MCF 10A (cell line): ENCODE measurements at places on chromosomes 4 and X. TPM values are rescaled to one million over a fixed set of nuclear protein-coding genes. Genes with fewer than 3 reads are reported as not detected.

DNA sequence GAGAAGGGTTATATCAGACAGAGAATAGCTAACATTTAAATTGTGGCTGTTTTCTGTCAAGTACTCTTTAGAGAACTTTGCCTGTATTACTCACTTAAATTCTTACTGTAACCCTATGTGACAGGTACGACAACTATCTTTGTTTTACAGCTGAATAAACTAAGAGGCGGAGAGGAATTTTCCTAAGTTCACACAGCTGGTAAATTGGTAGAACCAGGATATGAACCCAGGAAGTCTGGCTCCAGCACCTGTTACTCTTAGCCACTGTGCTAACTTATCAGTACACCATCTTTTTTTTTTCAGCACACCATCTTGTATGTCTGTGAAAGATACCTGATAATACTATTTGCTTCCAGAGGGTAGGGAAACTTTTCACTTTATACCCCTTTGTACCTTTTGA, 2.0 kb upstream of the SYP start:
- no peak for DNase-seq

GRCh38 chrX:44157858-44158257, 184.7 kb upstream of the NDP start:
- DNase-seq: no peak

GRCh38 chr4:3518941-3519340, 13.3 kb downstream of the LRPAP1 start:
- no peak for DNase-seq

- DNase-seq: no peak
Measured at GRCh38 chrX:39063702-39064101, 262.4 kb downstream of the MID1IP1 start.

GRCh38 chr4:152290366-152290921, 245.4 kb downstream of the FBXW7 start:
- DNase-seq: no peak

DNA sequence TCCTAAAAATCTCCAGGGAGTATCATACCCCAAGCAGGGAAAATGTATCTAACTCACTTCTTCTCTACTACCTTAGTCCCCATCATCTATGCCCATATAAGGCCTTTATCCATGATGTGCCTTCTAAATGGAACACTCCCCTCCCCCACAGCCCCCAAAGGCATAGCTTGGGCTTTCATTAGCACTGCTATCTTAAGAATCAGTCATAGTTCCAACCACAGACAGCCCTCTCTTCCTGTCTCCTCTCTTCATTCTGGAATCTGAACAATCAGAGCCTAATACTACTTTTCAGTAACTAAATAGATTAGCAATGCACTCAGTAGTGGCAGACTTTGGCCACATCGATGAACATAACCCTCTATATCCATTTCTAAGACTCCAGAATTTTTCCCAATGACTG, 313.2 kb upstream of the DKK2 start:
- no peak for DNase-seq

DNA sequence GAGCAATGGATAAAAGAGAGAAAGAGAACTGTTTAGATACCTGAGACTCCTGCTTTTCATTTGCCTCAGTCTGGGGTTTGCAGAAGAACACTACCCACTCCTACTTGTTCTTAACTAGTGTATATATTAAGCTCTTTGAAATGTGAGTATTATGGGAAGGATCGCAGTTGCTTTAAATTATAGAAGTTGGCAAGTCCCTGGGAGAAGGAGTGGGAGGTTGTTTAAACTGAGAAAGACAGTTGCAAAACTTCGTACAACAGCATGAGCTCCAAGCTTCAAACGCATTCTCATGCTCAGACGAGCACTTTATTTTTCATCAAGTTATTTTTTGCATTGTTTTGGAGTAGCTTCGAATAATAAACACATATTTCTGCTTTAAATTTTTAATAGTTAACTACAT, 88.1 kb upstream of the C1QTNF7 start:
- no peak for DNase-seq

- no peak for DNase-seq
Measured at GRCh38 chrX:9515973-9516538, 51.2 kb downstream of the TBL1X start.

- no peak for DNase-seq
Measured at GRCh38 chr4:78432896-78433295, 118.7 kb upstream of the ANXA3 start.

- no peak for DNase-seq
Measured at GRCh38 chrX:104288961-104289360, 34.2 kb upstream of the ESX1 start.

DNA sequence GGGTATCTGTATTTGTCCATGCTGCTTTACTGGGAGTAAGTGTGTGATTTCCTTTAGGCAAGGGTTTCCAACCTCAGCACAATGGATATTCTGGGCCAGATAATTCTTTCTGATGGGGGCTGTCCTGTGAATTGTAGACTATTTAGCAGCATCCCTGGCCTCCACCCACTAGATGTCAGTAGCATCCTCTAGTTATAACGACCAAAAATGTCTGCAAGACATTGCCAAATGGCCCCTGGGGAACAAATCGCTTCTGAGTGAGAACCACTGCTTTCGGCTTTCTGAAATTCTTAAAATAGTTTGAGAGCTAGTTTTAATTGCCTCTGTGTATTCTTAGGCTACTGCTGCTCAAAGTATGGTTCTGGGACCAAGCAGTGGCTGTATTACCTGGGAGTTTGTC, 81.2 kb upstream of the GPM6B start:
- DNase-seq: peak; percentile 62

DNA sequence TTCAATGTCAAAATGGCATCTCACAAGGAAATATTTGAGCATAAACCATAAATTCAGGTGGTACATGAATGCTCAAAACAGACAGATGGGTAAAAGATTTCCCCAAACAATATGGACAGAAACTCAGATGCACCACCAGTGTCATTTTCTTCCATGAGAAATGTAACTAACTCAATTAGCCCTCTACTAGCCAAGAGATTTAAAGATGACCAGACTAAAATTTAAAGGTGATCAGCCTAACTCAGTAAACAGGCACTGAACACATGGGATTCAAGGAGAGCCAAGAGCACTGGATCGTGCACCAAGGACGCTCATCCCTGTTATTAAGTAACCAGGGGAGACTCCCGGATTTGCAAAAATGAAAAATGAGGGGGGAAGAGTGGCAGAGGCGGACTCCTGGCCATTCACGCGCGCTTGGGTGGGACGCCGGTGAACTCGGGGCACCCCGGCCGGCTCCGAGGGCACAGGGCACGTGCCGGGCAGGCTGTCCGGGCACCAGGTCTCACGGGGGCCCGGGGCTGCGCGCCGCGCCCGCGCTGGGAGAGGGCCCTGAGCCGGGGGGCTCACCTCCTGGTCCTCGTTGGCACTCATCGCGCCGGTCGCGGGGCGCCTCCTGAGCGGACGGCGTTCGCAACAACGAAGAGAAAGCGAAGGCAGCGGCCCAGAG, 490 bp downstream of the RWDD4 start:
- DNase-seq: peak; percentile 34

- peak; percentile 31 for DNase-seq
Measured at GRCh38 chr4:69038582-69038981, 57.7 kb upstream of the UGT2B7 start.

DNA sequence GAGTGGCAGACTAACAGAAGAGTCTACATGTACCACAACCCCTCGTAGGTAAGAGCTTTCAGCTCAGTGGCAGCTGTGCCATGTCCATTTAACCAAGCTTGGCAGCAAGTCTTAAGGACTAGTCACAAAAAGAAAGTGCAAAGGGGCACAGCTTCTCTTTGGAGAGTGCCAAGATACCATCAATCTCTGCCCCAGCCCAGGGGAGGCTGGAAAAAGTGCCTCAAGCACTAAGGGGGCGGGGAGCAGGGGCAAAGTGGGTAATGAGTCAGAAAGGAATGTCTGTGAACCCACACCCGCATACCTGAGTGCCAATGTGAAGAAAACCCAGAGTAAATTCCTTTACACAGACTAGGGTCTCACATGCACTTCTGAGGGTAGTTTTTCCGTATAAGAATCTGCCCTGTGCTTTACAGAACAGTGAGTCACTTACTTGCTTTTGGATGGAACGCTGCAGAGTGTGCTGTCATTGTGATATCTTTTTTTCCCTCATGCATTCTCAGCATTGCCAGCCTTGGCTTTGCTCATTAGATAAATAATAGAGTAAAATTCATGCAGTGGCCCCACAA, 219.8 kb downstream of the ZNF674 start:
- peak; percentile 86 for DNase-seq

DNA sequence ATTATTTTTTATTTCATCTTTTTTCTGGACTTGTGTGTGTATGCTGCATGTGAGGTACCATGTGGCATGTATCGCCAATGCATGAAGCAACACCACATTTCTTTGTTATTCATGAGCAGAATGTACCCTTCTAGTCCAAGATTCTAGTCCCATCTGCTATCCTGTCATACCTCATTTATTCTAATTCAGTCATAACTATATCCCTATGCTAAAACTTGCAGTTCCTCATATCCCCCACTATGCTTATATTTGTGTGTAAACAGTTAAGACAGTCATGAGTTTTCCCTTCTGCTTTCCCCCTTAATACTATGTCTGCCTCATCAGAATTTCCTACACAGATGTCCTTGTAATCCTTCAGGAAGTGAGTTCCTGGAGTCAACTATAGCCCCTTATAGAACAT, 19.7 kb downstream of the OCRL start:
- no peak for DNase-seq

GRCh38 chr4:72966652-72967051, 102.9 kb downstream of the COX18 start:
- DNase-seq: no peak

GRCh38 chr4:40311811-40312346, 23.3 kb upstream of the CHRNA9 start:
- DNase-seq: peak; percentile 41

GRCh38 chrX:10157543-10157942, 768 bp downstream of the CLCN4 start:
- DNase-seq: no peak

PASD1 gene
- total RNA-seq: not detected in 2 replicates

MAGEA2B gene
- not detected in 2 replicates for total RNA-seq

BGN gene
- total RNA-seq: 1.3 and 1.4 TPM in 2 replicates

XAGE1A gene
- not detected in 2 replicates for total RNA-seq

MAGEA1 gene
- not detected in 2 replicates for total RNA-seq

RTL9 gene
- not detected in 2 replicates for total RNA-seq

PNCK gene
- total RNA-seq: not detected in 2 replicates

SPANXB1 gene
- total RNA-seq: not detected in 2 replicates
